ENCODE measurements at places on chromosomes 11 and 22. TPM values are rescaled to one million over a fixed set of nuclear protein-coding genes. Genes with fewer than 3 reads are reported as not detected.
A peak's percentile ranks its signal among the peaks of the same experiment; 100 is the strongest.

MOGAT2 gene
- total RNA-seq = 0.19 TPM

NOX4 gene
- 3.0 TPM for total RNA-seq

MS4A3 gene
- total RNA-seq = 1.7 TPM

PANX2 gene
- total RNA-seq = 6.3 TPM

PDE2A gene
- 20.6 TPM for total RNA-seq

YPEL1 gene
- 83.6 TPM for total RNA-seq

NPTXR gene
- total RNA-seq = 14.1 TPM

UPK3A gene
- not detected for total RNA-seq

CEND1 gene
- total RNA-seq = 1.0 TPM

- H3K36me3 ChIP-seq = no peaks in the 10 kb centered on the region
- H3K4me1 ChIP-seq = peaks cover 43% of the 10 kb centered on the region
- H3K4me3 ChIP-seq = no peak overlapping the region
- H3K27ac ChIP-seq = peak overlapping the region; percentile 79
Observed at GRCh38 chr22:29146091-29146560, 59.6 kb upstream of the EMID1 start.

DNA sequence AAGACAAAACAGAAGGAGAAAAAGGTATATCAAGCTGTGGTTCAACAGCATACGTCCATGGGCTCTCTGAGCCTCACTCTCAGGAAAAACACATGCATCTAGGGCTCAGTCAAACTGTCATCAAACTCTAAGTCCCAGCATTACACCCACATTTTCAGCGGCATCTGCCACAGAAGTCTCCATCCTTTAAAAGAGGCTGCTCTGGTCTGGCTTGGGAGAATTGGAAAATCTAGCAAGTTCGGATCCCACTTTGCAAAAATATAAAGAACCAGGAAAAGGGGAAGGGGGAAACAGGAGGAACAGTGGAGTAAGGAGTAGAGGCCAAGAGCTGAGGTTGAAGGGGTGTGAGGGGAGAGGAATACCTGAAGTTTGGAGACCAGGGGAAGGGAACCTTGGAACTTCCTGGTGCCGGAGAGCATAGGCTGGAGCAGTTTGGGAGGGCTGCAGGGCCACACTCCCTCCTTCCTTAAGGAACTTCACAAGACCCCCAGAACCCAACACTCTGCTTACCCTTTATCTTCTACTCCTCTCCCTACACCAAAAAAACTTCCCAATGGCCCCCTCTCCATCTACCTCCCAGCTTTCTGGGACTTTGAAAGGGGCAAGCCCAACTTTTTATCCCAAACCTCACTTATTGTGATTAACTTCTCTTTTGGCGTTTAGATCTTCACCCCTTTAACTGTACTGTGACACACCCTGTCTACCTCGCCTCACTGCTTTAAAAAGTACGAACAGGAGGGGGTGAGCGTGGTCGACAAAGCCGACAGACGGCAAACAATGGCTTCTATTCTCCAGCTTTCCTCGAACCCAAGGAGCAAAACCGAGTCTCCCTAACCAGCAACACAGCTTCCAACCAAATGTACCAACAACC lies 4.0 kb downstream of the PAX6 start:
- H3K27ac ChIP-seq = no peak overlapping the region
- H3K4me3 ChIP-seq = no peak overlapping the region
- peaks cover 2% of the 10 kb centered on the region for H3K27me3 ChIP-seq
- peaks cover 25% of the 10 kb centered on the region for H3K4me1 ChIP-seq

- peak overlapping the region; percentile 100 for H3K27ac ChIP-seq
- H3K36me3 ChIP-seq = no peaks in the 10 kb centered on the region
- DNase-seq = no peak
Observed at GRCh38 chr11:83159902-83160865, 3.3 kb downstream of the PCF11 start.

GRCh38 chr22:34019190-34019845 lies 99.0 kb upstream of the LARGE1 start:
- no peaks in the 10 kb centered on the region for H3K36me3 ChIP-seq
- H3K27ac ChIP-seq = no peak overlapping the region
- no peaks in the 10 kb centered on the region for H3K4me1 ChIP-seq
- no peak for DNase-seq
- no peak overlapping the region for H3K4me3 ChIP-seq

DNA sequence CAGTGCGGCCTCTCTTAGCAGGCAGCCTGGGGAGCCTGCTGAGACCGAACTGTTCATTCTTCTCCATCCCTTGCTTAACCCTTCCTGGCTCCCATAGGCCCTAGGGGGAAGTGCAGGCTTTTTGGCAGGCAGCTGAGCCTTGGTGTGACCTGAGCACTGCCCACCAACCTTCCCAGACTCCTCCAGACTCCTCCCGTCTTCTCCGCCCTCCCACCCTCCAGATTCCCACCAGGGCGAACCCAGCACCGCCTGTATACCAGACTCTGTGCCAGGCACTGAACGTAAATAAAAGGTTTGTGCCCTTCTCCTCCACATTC lies 7.9 kb downstream of the RELT start:
- H3K27ac ChIP-seq = no peak overlapping the region
- H3K4me1 ChIP-seq = peaks cover 14% of the 10 kb centered on the region
- no peaks in the 10 kb centered on the region for H3K36me3 ChIP-seq

- DNase-seq = no peak
- H3K27me3 ChIP-seq = no peaks in the 10 kb centered on the region
- no peaks in the 10 kb centered on the region for H3K36me3 ChIP-seq
- H3K4me3 ChIP-seq = no peak overlapping the region
- no peak overlapping the region for H3K27ac ChIP-seq
- no peaks in the 10 kb centered on the region for H3K4me1 ChIP-seq
Observed at GRCh38 chr11:107682171-107682570, 29.7 kb downstream of the SLN start.

DNA sequence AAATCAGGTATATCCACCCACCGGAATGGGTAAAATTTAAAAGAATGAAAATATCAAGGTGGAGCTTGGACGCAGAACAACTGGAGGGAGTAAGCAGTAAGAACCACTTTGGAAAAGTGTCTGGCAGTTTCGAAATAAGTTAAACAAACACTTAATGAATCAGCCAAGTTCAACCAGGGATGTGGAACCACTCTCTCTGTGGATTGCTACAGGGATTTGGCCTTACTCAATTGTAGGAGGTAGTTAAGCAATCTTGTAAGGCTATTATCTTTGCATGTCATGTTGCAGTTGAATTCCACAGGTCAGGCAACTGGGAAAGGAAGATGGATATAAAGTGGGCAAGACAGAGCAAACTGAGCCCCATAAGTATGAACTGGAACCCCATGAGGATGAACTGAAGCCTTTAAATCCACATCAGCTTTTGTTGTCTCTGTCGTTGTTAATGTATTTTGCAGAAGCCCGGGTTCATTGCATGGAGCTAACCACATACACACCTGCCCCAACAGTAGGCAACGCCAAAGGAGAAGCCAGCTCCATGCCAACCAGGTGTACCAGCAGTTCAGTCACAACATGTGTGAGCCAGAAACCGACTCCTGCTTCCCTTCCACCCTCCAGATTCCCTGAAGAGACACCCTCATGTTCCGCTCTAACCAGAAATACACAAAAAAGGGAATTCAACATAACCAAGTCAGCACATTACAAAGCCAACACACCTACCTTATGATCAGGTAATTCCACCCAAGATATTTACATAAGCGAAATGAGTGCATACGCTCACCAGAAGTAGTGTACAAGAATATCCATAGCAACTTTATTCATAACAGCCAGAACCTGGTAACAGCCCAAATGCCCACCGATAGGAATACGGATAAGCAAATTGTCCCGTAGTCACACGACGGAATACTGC lies 8.0 kb upstream of the SLC43A3 start:
- no peak overlapping the region for H3K27ac ChIP-seq
- H3K36me3 ChIP-seq = no peaks in the 10 kb centered on the region
- no peak for DNase-seq
- H3K4me3 ChIP-seq = no peak overlapping the region
- H3K27me3 ChIP-seq = no peaks in the 10 kb centered on the region
- H3K4me1 ChIP-seq = no peaks in the 10 kb centered on the region

DNA sequence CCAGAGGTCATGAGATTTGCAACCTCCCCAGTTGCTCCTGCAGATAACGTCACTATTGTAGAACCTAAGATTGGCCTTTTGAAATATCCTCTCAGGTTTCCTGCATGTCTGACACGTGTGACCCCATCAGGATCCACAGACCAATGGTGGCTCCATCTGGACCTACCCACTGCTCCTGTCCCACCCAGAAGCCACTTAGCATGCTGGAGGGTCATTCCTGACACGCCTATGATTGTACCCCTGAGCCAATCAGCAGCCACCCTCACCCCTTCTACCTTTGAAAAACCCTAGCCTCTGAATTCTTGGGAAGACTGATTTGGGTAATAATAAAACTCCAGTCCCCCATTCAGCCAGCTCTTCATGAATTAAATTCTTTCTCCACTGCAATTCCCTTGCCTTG lies 20.1 kb upstream of the NARS2 start:
- H3K27me3 ChIP-seq = no peaks in the 10 kb centered on the region
- H3K4me1 ChIP-seq = no peaks in the 10 kb centered on the region
- no peak overlapping the region for H3K27ac ChIP-seq
- no peak overlapping the region for H3K4me3 ChIP-seq
- no peak for DNase-seq

DNA sequence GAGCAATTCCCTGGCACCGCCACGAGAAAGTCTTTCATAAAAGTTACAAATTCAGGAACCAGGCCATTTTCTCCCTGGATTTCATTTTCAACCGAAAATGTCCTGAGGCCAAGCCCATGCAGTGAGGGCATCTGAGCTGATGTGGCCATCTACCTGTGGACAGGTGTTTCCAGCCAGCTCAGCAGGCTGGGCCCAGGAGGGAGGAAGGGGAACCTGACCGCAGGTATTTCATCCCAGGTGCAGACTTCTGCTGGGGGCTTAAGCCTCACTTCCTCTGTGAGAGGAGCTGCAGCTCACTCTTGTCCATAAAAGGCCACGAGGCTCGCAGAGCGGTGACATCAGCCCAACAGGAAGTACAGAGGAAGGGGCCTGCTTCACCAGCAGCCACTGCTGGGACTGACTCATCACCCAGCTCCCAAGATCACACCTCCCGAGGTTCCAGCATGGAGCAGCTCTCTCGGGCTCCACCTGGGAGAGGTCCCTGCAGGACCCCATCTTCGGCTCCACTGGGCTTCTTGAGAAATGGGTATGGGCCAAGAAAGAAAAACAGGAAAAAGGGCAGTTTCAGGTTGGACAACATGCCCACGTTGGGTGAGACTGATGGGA lies 56.4 kb downstream of the MYH9 start:
- H3K4me3 ChIP-seq = no peak overlapping the region
- H3K27me3 ChIP-seq = no peaks in the 10 kb centered on the region

GRCh38 chr11:125743681-125744080 lies 2.4 kb upstream of the PATE1 start:
- no peaks in the 10 kb centered on the region for H3K4me1 ChIP-seq
- no peaks in the 10 kb centered on the region for H3K27me3 ChIP-seq
- no peak for DNase-seq
- H3K4me3 ChIP-seq = no peak overlapping the region
- no peak overlapping the region for H3K27ac ChIP-seq
- no peaks in the 10 kb centered on the region for H3K36me3 ChIP-seq

GRCh38 chr11:3927129-3927796 lies 71.8 kb downstream of the STIM1 start:
- H3K4me1 ChIP-seq = peaks cover 7% of the 10 kb centered on the region
- H3K27ac ChIP-seq = no peak overlapping the region
- no peaks in the 10 kb centered on the region for H3K36me3 ChIP-seq
- DNase-seq = no peak

DNA sequence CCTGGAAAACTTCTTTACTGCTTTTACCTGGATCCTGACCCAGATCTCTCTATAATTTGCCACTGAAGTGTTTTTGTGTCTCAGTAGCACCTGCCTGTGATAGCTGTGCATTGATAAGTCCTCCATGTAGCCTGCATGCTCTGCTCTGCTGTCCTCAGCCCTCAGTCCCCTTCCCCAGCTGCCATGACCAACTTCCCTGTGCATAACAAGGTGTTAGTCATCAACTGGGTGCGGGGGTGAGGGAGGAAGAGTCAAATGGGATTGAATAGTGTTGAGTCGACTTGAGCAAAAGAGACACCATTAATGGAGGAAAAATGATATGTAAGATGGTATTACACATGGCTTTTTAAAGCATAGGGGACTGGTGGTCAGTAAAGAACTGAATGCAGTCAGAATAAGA lies 92.2 kb upstream of the PLET1 start:
- H3K27me3 ChIP-seq = no peaks in the 10 kb centered on the region
- DNase-seq = no peak
- H3K36me3 ChIP-seq = no peaks in the 10 kb centered on the region

DNA sequence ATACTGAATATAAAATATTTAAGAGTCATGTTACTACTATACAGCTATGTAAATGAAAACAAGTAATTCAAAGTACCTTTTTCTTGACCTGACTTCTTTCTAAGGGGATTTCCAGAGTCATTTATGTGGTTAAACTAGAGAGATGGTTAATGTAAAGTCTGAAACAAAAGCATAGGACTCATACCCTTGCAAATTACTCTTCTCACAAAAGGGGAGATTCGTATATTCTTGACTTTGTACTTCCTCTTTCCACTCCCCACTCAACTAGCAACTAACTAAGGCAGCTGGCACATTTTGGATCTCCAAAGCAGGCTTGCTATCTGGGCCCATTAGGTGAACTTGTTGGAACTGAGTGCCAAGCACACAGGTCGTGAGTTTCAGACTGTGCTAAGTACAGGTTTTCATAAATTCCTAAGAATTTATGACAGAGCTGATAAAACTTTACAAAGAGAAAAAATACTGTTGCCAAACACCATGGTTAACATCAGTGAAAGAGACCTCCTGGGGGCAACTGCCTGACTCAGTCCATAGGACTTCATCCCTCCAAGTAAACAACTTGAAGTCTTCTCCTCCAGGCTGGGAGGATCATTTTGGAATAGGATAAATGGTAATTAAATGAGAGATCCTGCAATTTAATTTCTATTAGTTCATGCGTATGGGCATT lies 77.0 kb upstream of the DDI1 start:
- H3K27me3 ChIP-seq = no peaks in the 10 kb centered on the region
- no peak for DNase-seq
- H3K4me3 ChIP-seq = no peak overlapping the region
- no peaks in the 10 kb centered on the region for H3K36me3 ChIP-seq

DNA sequence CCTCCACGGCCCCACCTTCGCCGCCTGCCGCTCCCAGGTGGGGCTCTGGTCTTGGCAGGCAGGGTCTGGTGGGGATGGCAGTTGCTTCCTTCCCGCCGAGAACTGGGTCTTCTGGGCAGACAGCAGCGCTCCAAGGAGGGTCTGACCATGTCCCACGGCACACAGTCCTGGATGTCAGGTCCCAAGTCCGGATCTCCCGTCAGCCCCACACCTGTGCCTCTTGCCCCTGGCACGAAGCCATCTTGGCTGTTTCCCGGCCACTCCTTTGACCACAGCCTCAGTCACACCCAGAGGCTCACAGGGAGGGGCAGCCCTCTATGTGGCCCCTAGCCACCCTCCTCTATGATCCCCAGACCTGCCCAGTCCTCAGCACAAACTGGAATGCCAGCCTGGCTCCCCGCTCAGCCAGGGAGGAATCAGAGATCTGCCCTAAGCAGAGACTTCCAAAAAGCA lies 14.3 kb downstream of the MUC5B start:
- no peak overlapping the region for H3K27ac ChIP-seq
- H3K27me3 ChIP-seq = no peaks in the 10 kb centered on the region
- no peak for DNase-seq
- no peaks in the 10 kb centered on the region for H3K4me1 ChIP-seq
